Stimulated activated CD4-positive, alpha-beta T cell treated with anti-CD3 and anti-CD28 coated beads, Interleukin-12 subunit alpha, Interleukin-12 subunit beta, amount 100 ng/mL, for 48 hours (primary cell): ENCODE measurements at places on chromosomes 2 and 18.

- no peak for DNase-seq
These were observed 58.7 kb upstream of the LPIN2 start for GRCh38 chr18:3071676-3072075.

DNA sequence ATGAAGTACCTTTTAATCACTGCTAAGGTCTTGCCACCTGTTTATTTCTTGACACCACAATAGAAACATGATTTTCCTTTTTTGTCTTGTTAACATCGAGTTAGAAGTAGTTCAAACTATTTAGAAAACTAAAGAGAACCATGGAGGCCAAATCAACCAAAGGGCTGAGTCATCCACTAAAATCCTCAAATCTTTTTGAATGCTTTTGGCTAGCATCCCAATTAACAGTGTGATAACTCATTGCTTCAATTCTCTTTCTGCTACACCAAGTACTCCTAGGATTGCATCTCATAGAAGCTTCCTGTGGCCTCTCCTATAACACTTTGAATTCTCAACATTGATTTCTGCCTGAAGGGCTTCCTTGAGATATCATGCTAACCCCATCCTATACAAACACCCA is 159.9 kb upstream of the MMADHC start:
- no peak for DNase-seq

DNA sequence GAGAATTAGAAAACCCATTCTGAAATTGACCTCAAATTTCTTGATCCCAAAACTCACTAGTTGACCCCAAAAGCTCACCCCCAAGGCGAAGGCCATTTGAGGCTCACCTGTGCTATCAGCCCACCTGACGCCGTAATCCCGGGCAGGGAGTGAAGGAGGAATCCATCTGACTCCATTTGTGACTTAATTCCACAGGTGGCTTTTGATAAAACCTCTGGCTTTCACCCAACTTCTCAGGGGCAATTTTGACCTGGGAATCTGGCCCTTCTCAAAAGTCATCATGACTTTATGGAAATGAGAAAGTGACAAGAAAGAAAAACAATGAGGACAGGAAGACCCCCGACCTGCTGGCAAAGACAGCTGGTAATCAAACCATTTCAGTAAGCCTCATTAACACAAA is 86.9 kb upstream of the SALL3 start:
- no peak for DNase-seq

DNA sequence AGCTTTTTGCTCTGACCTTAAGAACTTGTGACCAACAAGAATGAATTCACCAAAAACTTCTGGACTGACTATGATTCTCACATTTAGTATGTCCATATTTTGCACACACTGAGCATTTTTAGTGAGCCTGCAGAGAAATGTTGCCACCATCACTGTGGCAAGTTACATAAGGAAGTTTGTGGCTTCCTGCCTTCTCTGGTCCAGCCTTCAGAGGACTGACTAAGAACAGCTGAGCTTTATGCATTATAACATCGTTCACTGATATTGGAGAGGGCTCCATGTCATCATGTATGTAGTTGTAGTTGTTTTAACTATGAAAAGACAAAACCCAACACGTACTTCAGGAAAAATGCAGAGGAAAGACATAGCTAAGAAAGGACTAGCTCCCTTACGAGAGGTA is 218.0 kb upstream of the CRIM1 start:
- DNase-seq, result no peak

- no peak for DNase-seq
These were observed 6.9 kb upstream of the IGFBP2 start for GRCh38 chr2:216626168-216626874.

DNA sequence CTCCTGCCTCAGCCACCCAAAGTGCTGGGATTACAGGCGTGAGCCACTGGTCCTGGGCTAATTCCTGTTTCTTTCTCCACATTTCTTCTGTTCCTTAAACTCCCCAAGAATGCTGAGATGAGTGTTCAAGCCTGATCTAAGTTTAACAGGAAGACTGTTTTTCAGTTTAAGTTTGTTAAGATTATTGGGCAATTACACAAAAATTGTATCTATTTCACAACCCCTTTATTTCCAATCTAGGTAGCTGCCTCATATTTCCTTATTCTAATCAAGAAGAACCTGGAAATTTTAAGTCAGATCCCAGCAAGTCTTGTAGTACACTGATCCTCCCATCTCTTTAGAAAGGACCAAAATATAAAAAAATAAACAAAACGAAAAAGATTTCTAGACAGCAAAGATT is 11.7 kb downstream of the SFT2D3 start:
- DNase-seq, result no peak

- no peak for DNase-seq
These were observed 98.1 kb downstream of the ZEB2 start for GRCh38 chr2:144421606-144422510.

DNA sequence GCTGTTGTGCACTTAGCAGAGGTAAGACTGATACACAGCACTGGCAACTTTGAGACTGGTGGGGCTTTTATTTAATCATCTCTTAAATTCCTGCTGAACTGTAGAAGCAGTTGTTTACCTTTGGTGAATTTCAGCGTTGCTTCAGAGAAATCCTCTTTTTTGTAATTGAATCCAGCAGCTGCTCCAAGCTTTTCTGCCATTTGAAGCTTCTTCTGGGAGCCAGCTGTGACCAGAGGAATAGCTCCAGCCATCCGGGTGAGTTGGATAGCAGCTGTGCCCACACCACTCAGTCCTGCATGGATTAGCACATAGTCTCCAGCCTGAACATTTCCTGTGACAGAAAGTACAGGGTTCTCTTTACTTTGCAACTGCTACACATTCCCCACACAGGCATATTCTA is 3.9 kb downstream of the TP53I3 start:
- DNase-seq, result no peak
